ENCODE measurements at places on chromosomes 1 and 21.

DNA sequence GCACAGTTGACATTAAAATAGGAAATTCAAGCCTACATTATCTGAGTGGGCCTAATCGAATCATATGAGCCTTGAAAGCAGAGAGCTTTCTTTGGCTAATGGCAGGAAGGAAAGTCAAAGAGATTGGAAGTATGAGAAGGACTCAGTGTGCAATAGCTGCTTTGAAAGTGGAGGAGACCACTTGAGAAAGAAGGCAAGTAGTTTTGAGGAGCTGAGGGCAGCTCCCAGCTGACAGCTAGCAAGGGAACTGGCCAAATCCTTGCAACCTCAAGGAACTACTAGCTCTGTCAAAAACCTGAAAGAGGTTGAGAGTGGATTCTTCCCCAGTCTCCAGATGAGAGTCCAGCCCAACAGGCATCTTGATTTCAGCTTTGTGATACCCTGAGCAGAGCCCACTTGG, 149.0 kb upstream of the CACYBP start:
- DNase-seq: no peak

GRCh38 chr1:91120936-91121335, 99.1 kb upstream of the ZNF644 start:
- no peak for DNase-seq

DNA sequence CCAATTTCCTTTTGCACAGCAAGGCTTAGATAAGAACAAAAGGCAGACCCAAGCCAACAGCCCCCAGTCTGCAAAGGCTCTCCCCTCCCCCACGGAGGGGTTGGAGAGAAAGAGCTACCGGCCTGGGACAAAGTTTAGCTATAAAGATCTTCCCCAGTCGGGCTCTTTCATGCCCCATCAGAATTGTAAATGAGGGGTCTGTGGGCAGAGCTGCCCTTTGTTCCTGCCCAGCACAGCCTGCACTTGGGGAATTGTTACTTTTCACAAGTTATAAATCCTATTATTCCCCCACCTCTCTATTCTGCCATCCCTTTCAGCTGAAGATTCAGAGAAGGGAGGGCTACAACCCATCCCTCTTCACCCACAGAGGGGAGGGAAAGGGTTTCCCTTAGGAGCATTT, 3.5 kb downstream of the MYCL start:
- no peak for DNase-seq

DNA sequence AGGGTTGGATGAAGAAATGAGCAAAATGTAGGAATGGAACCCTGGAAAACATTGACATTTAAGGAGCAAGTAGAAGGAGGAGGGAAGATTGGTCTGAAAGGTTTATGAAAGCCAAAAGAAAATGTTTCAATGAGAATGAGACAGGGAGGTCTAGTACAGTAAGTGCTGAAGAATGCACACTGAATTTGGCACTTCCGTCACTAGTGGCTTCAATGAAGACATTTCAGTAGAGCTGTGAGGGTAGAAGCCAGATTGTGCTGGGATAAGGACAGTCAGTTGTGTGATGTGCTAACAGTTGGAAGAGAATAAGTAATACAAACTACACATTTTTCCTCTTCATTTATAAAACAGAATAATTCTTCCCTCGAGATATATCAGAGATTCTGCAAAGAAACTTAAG, 17.1 kb downstream of the THEM4 start:
- no peak for DNase-seq

DNA sequence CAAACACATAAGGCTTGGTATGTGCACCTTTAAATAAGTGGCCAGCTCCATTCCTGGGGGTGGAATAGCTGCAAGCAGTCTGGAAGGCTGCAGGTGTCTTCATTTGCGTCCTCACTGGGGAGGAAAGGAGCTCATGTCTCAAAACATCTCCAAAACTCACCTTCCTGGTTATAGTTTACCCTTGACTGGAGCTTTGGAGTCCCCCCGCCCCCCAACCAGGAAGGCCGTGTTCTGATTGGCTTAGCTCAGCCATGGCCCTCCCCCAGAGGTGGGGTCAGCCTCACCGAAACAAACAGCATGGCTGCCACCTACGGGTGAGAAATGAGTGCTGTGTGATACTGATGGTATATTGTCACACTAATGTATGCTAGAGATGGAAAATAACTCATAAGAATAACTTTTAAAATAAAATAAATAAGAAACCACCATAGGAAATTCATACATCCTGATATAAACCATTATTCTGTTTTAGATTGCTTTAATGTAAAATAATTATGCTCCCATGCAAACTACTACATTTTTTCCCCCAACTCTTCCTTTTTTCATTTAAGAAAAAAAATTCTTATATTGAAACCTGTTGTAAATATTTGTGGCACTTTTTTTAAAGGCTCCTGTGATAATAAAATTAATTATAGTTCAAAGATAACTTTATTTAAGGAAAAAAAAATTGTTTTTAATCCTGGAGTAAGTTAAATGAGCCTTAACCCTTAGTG, 90.8 kb downstream of the ZP4 start:
- DNase-seq: peak; percentile 0

DNA sequence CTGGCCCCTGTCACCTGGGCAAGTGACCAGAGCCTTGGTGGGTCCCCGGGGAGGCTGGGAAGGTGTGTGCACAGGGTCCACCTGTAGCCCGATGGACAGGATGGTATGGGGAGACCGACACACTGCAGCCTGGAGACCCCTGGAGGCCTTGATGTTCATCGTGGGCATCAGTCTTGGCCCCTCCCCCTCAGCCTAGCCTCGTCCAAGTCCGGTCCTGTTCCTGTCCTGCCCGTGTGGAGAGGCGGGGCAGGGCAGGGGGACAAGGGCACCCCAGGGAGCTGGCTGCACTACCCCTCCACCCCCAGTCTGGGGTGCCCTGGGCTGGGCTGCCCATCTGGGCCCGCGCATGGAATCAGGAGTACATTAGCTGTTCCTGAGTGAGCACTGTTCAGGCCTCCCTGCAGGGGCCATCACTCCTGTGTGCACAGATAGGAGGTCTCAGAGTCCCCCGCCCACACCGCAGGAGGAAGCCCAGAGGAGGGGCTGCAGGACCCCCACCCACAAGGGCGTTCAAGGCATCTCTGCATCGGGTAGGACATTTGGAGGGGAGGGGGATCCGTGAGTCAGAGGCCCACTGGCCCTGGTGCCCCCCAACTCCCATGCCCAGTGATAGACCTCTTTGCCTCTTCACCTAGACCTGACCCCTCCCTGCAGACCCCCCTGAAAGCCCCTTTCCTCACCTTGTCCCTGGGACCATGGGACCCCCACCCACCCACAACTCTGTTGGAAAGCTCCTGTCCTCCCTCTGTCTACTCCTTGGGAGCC, 63.2 kb downstream of the WNT9A start:
- DNase-seq: no peak

DNA sequence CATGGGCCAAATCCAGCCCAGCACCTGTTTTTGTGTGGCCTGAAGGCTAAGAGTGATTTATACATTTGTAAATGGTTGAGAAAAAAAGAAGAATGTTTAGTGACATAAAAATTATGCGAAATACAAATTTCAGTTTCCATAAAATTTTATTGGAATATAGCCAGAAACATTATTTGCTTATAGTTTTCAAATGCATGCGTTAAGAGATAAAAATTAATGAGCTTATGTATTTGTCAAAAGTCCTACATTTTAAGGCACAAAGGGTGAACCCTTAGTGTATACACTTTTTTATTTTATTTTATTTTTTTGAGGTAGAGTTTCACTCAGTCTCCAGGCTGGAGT, 2.1 kb downstream of the MORC3 start:
- no peak for DNase-seq

- no peak for DNase-seq
Observed at GRCh38 chr1:46613661-46614603, 2.7 kb downstream of the MOB3C start.

DNA sequence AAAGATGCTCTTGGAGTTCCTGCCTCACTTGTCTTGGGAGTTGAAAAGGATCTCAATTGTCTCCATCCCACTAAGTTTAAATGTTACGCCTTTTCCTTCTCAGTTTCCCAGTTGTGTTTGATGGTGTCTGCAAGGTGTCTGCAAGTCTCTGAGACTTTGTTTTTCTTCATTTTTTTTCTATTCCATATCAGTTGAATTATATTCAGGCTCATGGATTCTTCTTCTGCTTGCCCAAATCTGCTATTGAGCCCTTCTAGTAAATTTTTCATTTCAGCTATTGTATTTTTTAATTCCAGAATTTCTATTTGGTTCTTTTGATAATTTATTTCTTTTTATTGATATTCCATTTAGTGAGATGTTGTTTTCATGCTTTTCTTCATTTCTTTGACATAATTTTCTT, 47.4 kb upstream of the TSHB start:
- no peak for DNase-seq

DNA sequence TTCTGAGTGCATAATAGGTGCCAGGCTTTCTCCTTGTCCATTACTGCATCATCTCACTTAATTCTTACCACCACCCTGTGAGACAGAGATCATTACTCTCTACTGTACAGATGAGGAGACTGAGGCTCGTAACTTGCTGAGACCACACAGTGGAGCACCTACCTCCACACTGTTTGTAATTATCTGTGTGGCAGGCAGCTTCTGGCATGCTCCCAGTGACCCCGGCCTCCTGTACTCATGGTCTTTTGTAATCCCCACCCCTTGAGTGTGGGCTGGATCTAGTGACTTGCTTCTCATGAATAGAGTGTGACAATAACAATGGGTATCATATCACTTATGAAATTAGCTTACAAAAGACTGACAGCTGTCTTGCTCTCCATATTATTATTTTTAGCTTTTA, 407.3 kb downstream of the MATN1 start:
- no peak for DNase-seq

DNA sequence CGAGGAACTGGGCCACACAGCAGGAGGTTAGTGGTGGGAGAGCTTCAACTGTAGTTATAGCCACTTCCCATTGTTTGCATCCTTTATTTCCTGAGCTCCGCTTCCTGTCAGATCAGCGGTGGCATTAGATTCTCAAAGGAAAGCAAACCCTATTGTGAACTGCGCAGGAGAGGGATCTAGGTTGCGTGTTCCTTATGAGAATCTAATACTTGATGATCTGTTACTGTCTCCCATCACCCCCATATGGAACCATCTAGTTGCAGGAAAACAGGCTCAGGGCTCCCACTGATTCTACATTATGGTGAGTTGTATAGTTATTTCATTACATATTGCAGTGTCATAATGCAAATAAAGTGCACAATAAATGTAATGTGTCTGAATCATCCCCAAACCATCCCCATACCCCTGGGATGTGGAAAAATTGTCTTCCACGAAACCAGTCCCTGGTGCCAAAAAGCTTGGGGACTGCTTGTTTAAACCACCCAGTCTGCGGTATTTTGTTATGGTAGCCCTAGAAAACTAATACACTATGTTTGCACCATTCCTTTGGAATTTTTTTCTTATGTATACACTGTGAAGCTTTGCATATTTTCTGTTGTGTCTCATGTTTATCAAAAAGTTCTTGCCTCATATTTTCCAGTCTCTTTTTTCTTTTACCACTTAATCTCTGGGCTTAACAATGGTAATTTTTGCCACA, 136.6 kb upstream of the IVNS1ABP start:
- no peak for DNase-seq

DNA sequence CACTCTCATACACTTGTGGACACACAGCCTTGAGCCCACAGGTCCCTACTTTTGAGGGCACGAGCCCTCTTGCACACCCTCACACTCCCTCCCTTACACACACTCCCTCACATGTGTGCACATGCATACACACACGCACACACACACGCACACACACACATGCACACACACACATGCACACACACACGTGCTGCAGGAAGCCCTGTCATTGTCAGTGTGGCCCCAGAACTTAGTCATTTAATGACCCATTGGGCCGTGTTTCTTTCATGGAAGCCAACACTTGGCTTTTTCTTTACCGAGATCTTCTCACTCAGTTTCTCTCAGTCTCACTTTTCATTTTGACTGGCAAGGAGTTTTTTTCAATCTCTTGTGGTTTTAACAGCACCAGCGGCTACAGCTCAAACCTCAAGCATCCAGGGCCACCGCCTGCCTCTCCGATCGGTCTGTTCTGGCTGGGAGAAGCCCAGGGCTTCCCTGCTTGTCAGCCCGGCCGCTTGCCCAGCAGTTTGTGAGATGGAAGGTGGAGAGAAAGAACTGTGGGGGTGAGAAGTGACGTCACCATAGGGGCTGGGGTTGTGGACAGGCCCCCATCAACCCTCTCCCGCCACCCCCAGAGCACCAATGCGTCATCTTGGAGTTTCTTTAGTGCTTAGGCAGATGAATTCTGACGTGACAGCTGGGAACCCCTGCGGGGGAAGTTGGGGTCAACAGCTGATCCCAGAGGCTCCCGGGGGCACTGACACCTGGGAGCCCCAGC, 15.8 kb upstream of the TNFRSF8 start:
- DNase-seq: peak; percentile 65

- no peak for DNase-seq
Observed at GRCh38 chr1:204367193-204367858, 7.6 kb upstream of the PLEKHA6 start.

- no peak for DNase-seq
Observed at GRCh38 chr1:20974069-20974468, 187.0 kb upstream of the HP1BP3 start.

- DNase-seq: no peak
Observed at GRCh38 chr21:34531399-34531798, 19.4 kb upstream of the KCNE1 start.
